ENCODE measurements at places on chromosomes 3 and 15.
A peak's percentile ranks its signal among the peaks of the same experiment; 100 is the strongest.

DNA sequence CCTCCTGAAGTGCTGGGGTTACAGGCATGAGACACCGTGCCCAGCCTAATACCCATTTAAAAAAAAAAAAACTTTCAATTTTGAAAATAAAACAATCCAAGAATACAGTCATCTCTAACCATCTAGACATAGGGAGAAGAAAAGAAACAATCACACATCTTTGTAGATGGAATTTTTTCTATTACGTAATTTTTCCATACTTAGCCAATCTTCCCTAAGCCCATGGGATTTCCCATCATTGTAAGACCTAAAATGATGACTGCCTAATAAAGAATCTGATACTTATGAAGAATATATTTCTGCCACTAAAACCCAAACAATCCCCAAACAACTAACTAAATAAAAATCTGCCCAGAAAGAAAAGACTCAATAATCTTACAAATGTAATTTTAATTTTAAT lies 88.7 kb downstream of the CBLB start:
- no peak for DNase-seq

DNA sequence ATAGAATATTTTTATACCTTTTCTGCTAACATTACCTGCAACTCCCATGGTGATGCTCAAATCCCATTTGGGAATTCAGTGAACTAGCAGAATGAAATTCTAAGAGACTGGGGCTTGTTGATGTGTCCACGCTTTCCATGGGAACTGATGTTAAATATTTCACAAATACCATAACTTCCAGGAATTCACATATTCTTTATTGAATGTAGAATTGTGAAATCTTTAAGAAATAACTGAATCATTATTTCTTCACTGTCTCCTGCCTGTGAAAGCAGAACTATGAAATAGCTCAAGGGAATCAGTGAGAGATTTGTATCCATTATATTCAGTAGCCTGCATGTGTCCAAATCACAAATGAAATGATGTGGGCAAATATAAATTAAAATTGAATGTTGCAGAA lies 130.8 kb downstream of the SERPINI1 start:
- no peak for DNase-seq

DNA sequence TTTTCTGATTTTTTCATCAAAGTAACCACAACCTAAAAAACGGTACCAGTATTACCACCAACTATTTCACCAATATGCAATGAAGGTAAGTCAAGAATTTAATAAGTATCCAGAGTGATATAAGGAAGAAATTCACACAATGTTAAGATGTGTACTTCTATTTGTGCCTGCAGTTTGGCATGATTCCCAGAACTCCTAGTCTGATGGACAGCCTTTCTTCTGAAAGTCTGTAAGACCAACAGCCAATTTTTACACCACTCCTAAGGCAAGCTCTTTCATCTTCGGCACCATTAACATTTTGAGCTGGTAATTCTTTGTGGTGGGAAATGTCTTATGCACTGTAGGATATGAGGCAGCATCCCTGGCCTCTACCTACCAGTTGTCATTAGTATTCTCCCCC lies 108.3 kb downstream of the VPS13C start:
- DNase-seq: no peak

DNA sequence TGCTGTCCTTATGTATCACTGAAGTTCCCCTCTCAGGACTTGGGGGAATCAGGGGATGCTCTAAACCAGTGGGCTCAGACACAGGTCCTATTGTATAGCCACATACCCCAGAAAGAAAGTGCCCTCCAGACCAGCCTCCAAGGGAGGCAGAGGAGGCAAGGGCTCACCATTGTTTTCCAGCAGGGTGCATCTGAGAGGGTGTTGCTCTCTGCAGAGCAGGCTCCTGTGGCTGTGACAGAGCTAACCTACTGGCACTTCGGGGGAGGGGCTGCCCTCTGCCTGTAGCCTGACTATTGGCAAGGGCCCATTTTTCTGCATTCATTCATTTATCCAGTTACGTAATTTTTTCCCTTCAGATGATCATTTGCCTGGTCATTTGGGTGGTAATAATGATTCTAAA lies 39.9 kb downstream of the EEFSEC start:
- DNase-seq: no peak

- peak; percentile 23 for DNase-seq
Measured at GRCh38 chr15:64895285-64896065, 16.2 kb upstream of the ANKDD1A start.

GRCh38 chr3:129485721-129486663 lies 42.4 kb upstream of the RHO start:
- no peak for DNase-seq

Data from stimulated activated naive CD8-positive, alpha-beta T cell treated with anti-CD3 and anti-CD28 coated beads, Interleukin-15, amount 100 ng/mL, for 72 hours (primary cell).